ENCODE measurements at places on chromosomes 3 and 15. TPM values are rescaled to one million over a fixed set of nuclear protein-coding genes. Genes with fewer than 3 reads are reported as not detected.

Gene KIF7
- polyA plus RNA-seq = 7.0 TPM

GRCh38 chr3:149015393-149015792, 24.1 kb downstream of the GYG1 start:
- no peak for DNase-seq

DNA sequence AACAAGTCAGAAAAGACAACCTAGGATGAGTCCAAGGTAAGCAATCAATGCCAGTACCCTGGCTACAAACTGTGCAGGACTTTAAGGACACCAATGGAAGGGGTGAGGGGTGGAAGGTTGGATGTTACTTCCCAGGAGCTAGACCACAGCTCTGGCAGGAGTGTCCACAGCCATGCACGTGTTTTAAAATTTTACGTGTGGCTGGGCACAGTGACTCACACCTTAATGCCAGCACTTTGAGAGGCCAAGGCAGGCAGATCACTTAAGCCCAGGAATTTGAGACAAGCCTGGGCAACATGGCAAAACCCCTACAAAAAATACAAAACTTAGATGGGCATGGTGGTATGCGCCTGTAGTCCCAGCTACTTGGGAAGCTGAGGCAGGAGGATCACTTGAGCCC, 14.7 kb upstream of the HDC start:
- DNase-seq = no peak

DNA sequence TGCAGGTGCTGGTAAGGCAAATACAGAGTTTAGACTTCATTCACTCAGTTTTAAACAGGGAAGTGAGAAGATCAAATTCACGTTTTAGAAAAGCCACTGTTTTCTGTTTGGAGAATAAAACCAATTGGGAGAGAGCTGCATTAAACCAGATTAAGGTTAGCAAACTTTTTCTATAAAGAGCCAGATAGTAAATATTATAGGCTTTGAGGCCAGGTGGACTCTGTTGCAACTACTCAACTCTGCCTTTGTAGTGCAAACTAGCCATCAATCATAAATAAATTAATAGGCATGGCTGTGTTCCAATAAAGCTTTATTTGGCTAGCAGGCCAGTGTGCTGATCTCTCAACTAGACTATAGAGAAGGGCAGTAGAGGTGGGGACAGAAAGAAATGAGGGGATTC, 33.5 kb downstream of the SUCLG2 start:
- no peak for DNase-seq

Gene KBTBD12
- polyA plus RNA-seq = 0.20 TPM

Gene DGKG
- 0.48 TPM for polyA plus RNA-seq

Gene TNFSF10
- polyA plus RNA-seq = 0.06 TPM

DNA sequence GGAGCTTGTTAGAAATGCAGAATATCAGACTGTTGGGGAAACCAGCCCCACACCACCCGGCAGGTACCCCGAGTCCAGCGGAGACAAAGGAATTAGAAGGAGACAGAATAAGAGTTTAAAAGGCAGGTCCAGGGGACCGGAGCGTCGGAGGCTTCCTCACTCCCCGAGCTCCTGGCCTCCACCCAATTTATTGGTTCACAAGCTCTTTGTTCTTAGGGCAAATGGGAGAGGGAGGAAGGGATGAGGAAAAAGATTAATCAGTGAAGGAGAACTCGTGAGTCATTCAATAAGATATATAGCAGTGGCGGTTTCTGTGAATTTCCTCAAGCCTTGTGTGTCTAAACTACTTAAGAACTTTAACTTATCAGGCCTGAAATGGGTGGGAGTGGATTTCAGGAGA, 32.1 kb upstream of the WDR72 start:
- no peak for DNase-seq

DNA sequence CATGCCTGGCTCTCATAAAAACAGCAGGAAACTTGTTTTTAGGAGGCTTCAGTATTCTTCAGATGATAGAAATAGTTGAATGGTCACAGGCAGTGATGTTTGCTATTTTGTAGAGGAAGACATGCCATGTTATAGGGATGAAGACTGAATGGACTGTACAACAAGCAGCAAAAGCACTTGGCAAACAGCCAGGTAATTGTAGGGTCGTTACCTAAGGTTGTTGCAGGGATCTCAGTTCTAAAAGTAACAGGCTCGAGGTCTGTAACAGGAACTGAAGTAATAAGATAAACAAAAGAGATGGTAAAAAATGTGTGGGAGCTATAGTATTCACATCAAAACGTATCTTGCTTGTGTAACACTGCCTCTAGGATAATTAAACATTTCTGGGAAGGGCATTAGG, 116.3 kb downstream of the TFG start:
- no peak for DNase-seq

Gene MEX3B
- 13.6 TPM for polyA plus RNA-seq

DNA sequence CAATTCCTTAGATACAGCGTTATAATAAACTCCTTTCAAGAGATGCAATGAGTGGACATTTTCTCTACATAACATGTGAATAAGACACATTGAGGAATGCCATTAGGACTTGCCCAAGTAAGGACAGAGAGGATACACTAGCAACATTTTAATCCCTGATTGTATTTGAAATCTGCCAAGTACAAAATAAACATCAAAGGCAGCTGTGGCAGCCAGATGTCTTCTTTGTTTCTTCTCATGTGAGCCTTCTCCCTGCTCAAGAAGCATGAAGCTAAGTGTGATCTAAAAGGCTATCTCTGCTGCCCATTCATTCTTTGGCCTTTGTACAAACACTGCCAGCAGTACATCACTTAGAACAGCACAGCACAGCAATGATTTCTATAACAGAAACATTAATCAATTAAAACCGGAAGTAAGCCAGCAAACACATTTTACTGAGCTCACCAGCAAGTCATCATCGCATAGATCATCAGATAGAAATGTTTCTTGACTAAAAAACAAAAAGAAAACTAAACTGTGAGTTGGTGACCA, 364.0 kb downstream of the CNTN6 start:
- no peak for DNase-seq

- DNase-seq = no peak
These were observed 44.4 kb downstream of the PCOLCE2 start for GRCh38 chr3:142844339-142844977.

GRCh38 chr15:35166730-35167359, 81.8 kb upstream of the NANOGP8 start:
- DNase-seq = no peak

- DNase-seq = no peak
These were observed 14.2 kb downstream of the RBPMS2 start for GRCh38 chr15:64761156-64761555.

DNA sequence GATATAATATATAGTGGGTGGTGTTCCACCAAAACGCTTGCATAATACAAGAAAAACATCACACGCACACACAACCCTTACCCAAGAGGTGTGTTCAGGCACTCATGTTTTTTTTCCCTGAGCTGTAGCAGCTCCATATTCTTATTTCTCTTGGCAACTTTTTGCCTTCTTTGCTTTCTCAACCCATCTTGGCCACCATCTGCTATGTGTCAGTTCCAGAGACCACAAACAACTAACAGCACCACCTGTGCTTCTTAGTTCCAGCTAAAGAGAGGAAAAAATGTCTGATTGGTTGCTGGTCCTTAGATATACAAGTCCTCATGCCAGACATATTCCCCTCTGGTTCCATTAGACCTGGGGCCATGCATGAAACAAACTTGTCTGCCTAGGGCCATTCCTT, 11.9 kb downstream of the ACTC1 start:
- no peak for DNase-seq

Gene TMOD3
- polyA plus RNA-seq = 3.9 TPM

Gene ITGA11
- polyA plus RNA-seq = 0.05 TPM

Gene SCG5
- 11.4 TPM for polyA plus RNA-seq

DNA sequence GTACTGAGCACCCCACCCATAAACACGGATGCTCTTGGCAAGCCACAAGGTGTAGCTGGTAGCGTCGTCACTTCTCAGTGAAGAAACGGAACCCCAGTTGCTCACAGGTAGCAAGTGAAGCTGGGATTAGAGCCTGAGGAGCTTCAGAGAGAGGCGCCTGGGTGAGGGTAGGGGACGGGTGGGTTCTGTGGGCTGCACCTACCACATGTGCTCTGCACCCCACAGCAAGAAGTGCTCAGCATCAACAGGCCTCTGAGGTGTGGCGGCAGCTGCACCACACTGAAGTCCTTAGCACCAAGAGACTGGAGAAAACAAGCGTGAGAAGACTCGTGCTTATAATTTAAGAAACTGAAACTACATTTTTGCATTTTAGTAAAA, 9.8 kb downstream of the MAP6D1 start:
- no peak for DNase-seq

DNA sequence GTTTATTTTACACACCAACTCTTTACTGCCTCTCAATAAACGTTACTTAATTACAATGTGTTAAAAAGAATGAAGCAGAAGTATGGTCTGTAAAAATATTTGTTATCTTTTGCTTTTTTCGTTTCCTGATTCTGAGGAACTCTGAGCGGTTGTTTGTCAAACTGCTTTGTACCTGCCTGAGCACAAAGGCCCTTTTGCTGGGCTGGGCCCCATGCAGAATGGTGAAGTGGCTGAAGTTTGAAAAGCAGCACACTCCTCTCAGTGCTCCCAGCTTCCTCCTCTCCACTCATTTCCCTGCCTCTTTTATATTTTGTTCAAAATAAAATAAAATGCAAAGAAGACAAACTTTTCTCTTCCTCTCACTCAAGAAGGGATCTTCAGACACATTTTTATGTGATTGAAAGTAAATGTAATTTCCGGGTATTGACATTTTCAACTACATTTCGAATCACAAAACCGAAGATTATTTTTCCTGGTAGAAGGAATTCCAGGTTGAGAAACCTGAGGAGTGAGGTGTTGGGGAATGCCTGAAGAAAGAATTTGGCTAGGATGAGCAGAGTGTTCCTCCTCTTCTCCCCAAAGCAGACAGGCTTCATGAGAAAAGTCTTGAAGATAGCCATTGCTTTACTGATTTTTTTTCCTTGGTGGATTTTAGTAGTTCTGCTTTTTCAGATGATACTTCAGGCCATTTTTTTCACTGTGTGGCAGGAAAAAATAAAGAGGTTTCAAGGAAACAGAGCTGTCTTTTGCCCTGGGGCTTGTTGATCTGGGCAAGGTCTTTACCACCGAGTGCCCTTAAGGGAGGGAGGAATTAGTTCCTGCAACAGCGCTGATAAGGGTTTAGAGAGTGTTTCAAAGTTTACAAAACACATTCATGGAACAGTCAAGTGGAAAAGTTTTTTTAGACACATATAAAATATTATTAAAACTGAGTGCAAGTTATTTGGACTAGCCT, 229.8 kb downstream of the NFKBIZ start:
- DNase-seq = no peak

GRCh38 chr3:157981819-157982218, 124.4 kb downstream of the SHOX2 start:
- no peak for DNase-seq

Gene APH1B
- 9.3 TPM for polyA plus RNA-seq

Gene ANKRD63
- 0.18 TPM for polyA plus RNA-seq

- DNase-seq = no peak
These were observed 799.7 kb downstream of the CADM2 start for GRCh38 chr3:85758442-85758841.

- no peak for DNase-seq
These were observed 139.6 kb upstream of the CGNL1 start for GRCh38 chr15:57236561-57237300.

Gene NGLY1
- polyA plus RNA-seq = 3.1 TPM

DNA sequence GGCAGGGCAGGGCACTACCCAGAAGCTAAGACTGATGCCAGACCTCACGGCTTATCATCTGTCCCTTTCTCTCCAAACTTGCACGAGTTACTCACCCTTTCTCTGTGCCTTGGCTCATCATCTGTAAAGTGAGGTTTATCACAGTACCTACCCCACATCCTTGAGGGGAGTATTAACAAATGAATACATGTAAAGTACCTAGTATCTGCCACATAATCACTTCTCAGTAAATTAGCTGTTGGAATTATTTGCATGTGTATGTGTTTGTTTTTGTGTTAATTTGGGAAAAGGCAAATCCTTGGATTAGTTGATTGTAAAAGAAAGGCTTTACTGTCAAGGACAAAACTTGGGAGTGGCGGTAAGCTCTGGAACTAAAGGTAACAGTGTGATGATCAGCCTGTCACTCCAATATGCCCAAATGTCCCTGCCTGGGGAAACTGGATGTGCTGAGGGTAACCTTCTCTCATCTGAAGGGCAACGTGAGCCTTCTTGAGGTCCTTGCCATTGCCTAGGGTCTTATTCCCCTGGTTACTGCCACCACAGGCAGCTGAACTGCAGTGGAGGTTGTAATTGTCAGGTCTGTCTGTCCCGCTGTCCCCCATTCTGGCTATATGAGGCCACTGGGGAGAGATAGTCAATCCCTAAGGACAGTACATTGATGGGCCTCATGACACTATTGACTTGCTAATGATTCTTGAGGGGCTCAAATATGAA, 269.4 kb downstream of the CLSTN2 start:
- peak; percentile 50 for DNase-seq

- no peak for DNase-seq
These were observed 25.5 kb downstream of the SETD5 start for GRCh38 chr3:9422712-9423424.

DNA sequence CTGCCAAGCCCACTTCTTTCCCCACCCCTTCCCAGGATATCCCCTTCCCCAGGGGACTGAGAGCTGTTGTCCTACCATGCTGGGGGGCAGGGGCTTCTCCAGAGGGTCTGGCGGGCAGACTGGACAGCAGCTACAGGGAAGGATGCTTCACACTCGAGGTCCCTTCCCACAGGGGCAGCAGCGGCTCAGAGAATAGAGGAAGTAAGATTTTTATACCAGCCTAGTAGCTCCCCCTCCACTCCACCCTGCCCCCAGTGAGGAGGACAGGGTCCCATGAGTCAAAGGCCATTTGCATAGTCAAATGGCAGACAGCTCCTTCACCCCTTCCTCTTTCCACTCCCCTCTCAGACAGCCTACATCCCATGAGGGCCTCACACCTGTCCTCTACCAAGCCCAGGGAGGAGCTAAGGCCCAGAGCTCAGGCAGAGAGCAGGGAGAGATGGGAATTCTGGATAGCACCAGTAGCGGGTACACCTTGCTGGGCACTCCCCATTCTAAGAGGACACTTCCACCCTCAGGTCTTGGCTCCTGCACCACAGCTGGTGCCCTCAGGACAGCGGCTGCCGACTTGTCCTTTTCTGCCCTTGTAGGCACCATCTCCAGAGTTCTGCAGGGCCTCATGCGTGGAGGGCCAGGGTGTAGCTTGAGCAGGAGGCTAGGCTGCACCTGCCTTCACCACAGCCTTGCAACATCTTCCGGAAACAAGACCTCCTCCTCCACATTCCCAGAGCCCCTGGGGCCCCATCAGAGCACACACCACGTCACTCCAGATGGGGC, at the start of gene TLR9:
Gene TLR9, minus strand, starts transcription at position 194 of the 777 bp plus-strand sequence. Its CDS starts 116 bp downstream, at position 78.
- peak; percentile 45 for DNase-seq

Gene FMN1
- polyA plus RNA-seq = 0.27 TPM

- no peak for DNase-seq
These were observed 5.7 kb downstream of the GPR27 start for GRCh38 chr3:71759401-71759800.

GRCh38 chr3:143989461-143989860, 17.8 kb downstream of the DIPK2A start:
- DNase-seq = no peak

GRCh38 chr3:157091083-157091833, 68.7 kb downstream of the CCNL1 start:
- DNase-seq = no peak

DNA sequence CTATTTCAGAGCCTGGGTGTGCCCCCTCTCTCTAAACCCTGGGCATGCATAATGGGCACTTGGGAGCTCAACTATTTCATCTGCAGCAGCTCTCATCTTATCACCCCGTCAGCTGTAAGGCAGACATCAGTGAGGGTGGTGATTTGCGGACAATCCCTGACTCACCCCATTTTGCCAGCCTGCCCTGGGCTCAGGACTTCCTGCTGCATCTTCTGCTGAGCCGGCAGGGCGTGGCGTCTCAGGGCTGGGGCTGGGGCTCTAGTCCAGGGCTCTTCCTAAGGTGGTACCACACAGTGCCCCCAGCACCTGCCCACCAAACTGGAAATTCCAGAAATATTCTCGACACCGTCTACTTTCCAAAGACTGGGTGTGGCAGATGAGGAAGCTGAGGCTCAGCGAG, 925 bp upstream of the PSTPIP1 start:
- DNase-seq = no peak
